Caco-2 (cell line): ENCODE measurements at places on chromosomes 5 and 9. TPM values are rescaled to one million over a fixed set of nuclear protein-coding genes. Genes with fewer than 3 reads are reported as not detected.

Gene OTULINL
- 16.3 and 18.3 TPM in 2 replicates for total RNA-seq

Gene DIRAS2
- total RNA-seq: 0.09 and 0.16 TPM in 2 replicates

Gene FGD3
- total RNA-seq: 25.7 and 26.6 TPM in 2 replicates

Gene ADGRD2
- total RNA-seq: not detected in 2 replicates

Gene PCDHGA12
- total RNA-seq: 0.52 and 1.0 TPM in 2 replicates

Gene PTGES
- total RNA-seq: 4.0 and 5.6 TPM in 2 replicates

Gene FRMD3
- 0.12 TPM in 1 of 2 replicates, not detected in the other for total RNA-seq

Gene DMRT3
- total RNA-seq: not detected in 2 replicates

Gene CORO2A
- 18.9 and 20.0 TPM in 2 replicates for total RNA-seq

Gene GDNF
- not detected in 2 replicates for total RNA-seq

DNA sequence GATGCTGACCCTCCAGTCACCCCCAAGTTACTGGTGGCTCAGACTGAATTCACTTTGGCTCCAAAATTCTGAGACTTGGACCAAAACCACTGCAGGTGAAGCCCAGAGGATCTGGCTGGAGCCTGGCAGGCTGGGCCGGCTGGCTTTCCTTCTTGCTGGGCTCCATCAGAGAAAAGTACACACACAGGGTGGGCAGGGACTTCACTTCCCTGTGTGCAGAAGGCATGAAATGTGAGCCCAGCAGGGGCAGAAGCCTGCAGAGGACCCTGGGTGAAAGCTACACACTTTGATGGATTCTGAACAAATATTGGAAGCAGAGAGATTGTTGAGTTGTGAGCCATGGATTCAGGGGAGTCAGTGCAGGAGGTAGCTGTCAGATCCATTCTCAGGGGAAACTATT is 18.4 kb downstream of the NR4A3 start:
- DNase-seq: no peak

GRCh38 chr5:1132570-1132969 is 20.7 kb upstream of the SLC12A7 start:
- no peak for DNase-seq

DNA sequence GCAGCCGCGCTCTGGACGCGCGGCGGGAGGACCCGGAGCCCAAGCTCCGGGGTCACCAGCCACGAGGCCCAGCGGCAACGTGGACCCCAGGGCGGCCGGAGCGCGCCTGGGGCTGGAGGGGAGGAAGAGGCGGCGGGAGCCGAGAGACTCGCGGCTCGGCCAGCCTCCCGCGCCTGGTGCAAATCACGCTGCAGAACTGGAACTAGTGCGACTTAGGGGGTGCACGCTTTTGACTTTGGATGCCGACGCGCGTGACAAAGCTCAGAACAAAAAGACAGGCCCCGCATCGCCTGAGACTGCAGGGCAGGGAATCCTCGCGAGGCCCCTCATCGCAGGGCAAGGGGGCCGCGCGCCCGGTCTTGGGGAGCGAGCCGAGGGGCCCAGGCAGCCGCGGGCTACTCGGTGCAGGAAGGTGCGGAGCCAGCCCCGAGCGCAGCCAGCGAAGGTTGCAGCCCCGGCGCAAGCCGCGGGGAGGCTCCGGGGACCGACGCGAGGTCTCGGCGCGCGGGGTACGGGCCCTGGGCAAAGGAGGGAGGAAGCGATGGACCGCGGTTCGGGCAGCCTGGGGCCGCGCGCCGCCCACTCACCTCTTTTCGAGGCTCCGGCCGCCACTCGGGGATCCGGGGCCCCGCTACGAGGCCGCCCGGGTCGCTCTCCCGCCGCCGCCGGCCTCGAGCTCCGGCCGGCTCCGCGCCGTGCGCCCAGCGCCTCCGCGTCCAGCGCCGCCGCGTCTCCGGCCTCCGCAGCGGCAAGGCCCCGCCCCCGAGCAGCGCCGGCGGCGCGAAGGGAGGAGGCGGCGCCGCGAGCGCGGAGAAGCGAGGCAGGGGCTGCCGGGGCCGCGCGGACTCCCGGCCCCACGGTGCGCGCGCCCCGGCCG is at the start of gene GOLM1:
TSS of gene GOLM1 (minus strand) at position 735 of the 877 bp plus-strand sequence. CDS start 20,238 bp downstream, outside the sequence.
- peak; percentile 68 for DNase-seq

DNA sequence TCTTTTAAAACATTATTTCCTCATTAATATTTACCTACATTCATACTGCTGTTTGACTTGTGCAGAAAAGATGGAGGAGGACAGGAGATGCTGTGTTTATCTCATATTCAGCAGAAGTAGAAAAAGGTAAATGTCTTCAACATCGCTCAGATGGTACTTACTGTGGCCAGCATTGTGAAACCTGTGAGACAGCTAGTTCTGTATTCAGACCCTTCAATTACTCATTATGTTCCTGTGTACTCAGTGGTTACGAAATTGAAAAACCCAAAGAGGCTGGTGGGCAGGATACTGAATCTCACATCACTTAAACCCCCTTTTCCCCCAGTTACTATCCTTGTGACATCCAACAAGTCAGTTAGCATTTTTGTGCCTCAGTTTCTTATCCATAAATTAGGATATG is 216.0 kb downstream of the KDM4C start:
- DNase-seq: no peak

- no peak for DNase-seq
Observed at GRCh38 chr9:100417815-100418214, 9.1 kb upstream of the MSANTD3 start.

DNA sequence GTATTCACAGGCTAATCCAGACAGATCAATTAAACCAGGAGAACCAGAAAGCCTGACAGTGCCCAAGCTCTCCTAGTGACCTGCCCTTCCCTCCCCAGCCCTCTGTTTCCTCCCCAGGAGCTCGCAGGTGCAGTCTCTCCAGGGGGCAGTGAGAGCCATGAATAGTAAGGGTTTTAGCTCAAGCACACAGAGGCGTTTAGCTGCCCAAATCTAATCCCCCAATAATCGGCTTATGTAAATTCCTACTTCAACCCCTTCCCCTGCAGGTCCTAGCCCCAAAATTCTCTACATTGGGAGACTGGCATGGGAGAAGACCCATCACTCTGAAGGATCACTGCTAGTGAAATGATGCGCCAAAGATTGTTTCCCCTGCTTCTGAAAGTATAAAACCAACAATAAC is 10.5 kb upstream of the TAL2 start:
- no peak for DNase-seq

DNA sequence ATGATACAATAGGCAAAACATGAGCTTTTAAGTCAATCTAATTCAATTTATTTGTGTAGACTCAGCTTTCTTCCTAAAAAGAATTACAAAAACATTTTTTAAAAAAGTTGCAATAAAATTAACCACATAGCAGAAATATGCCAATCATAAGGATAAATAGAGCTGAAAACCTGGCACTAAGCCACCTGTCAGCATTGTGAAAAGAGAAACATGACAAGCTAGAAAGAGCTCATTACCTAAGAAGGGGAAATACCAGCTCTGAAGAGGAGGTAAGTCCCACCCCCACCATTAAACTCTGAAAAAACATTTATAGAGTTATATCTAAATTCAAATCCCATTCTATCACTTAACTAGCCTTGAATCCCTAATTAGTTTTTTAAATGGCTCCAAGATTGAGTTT is 372.9 kb downstream of the OSTF1 start:
- no peak for DNase-seq

DNA sequence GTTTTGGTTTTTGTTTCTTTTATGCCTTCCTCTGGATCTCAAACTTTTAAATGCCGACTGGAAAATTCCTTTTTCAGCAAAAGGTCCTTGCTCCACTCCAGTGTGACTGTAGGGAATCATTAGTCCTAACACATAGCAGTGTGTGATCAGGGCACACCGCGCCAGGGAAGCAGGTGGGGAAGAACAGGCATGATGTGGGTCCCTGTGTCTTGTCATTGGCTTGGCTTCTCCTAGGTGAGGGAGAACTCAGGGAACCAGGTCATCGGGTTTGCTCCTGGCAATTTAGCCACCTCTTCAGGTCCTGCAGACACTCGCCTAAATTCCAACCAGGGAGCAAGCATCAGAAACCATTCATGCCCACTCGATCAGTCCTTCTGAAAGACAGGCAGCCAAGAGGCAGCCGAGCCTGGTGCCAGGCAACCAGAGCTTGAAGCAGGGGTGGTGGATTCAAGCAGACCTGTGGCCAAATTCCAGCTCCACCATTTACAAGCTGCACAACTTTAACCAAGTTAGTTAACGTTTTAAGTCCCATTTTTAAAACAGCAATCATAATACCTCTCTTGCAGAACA is 514.2 kb downstream of the BNC2 start:
- no peak for DNase-seq

GRCh38 chr5:86631165-86631564 is 13.4 kb downstream of the COX7C start:
- no peak for DNase-seq

DNA sequence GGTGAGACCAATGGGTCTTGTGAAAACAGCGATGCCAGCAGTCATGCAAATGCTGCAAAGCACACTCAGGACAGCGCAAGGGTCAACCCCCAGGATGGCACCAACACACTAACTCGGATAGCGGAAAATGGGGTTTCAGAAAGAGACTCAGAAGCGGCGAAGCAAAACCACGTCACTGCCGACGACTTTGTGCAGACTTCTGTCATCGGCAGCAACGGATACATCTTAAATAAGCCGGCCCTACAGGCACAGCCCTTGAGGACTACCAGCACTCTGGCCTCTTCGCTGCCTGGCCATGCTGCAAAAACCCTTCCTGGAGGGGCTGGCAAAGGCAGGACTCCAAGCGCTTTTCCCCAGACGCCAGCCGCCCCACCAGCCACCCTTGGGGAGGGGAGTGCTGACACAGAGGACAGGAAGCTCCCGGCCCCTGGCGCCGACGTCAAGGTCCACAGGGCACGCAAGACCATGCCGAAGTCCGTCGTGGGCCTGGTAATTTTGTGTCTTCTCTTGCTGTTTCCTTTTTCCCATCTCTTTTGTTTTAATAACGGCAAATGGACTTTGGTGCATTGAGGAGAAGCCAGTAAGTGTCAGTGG is 98.0 kb downstream of the EHMT1 start:
- DNase-seq: no peak

GRCh38 chr5:95701074-95701473 is 18.3 kb upstream of the SPATA9 start:
- DNase-seq: no peak

DNA sequence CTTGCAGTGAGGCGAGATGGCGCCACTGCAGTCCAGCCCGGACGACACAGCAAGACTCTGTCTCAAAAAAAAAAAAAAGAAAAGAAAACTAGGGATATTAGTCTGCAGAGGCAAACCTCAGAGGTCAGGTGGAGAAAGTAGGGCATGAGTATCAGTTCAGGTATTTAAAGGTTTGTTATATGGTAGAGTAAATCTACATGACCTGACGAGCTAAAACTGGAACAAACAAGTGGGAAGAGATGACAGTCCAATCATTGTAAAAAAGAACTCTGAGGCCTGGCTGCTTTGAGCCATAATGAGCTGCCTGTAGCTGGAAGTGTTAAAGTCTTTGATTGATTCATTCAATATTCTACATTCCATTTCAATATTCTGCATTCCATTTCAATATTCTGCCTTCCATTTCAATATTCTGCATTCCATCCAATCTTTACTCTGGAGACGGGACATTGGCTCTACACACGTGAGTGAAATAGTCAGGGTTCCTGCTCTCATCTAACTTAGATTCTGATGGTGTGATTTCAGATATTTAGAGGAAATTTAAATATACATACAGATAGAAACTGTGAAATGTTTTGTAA is 28.9 kb upstream of the GRAMD2B start:
- no peak for DNase-seq

DNA sequence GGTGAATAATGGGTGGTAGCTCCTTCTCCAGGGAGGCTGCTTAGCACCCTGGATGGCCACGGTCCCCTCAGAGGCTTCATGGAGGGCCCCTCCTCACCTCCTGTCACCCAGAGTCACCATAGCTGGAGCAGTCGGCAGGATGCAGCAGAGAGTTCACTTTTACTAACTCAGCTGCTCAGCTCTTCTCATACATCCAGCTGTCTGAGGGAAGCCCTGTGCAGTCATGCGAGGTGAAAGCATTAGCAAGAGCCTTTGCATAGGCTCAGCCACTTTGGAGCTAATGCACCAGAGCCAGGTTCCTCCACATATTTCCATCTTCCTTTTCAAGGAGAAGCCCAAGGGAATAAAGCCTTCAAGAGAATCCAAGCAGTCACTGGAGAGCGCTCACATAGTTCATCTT is 499.2 kb downstream of the BNC2 start:
- DNase-seq: no peak

GRCh38 chr9:119697996-119698395 is 328.8 kb upstream of the BRINP1 start:
- DNase-seq: no peak

GRCh38 chr9:96423322-96423984 is 5.3 kb upstream of the ZNF367 start:
- DNase-seq: no peak

- DNase-seq: no peak
Observed at GRCh38 chr5:157308836-157309465, 43.0 kb downstream of the CYFIP2 start.

- DNase-seq: no peak
Observed at GRCh38 chr9:97502222-97502983, 937 bp downstream of the TMOD1 start.

- DNase-seq: no peak
Observed at GRCh38 chr5:139667730-139668063, 19.5 kb downstream of the CXXC5 start.

GRCh38 chr5:14022971-14023370 is 78.5 kb upstream of the DNAH5 start:
- DNase-seq: no peak

GRCh38 chr5:176540956-176541337 is 3.7 kb upstream of the RNF44 start:
- DNase-seq: no peak

- DNase-seq: no peak
Observed at GRCh38 chr9:132556714-132557113, 25.7 kb upstream of the BARHL1 start.

GRCh38 chr5:14267166-14267838 is 124.2 kb downstream of the TRIO start:
- DNase-seq: peak; percentile 23

GRCh38 chr5:39340506-39340905 is 23.8 kb downstream of the C9 start:
- no peak for DNase-seq

GRCh38 chr5:101716941-101717340 is 579.1 kb downstream of the SLCO4C1 start:
- peak; percentile 28 for DNase-seq

- no peak for DNase-seq
Observed at GRCh38 chr5:113425909-113426308, 8.9 kb downstream of the TSSK1B start.

DNA sequence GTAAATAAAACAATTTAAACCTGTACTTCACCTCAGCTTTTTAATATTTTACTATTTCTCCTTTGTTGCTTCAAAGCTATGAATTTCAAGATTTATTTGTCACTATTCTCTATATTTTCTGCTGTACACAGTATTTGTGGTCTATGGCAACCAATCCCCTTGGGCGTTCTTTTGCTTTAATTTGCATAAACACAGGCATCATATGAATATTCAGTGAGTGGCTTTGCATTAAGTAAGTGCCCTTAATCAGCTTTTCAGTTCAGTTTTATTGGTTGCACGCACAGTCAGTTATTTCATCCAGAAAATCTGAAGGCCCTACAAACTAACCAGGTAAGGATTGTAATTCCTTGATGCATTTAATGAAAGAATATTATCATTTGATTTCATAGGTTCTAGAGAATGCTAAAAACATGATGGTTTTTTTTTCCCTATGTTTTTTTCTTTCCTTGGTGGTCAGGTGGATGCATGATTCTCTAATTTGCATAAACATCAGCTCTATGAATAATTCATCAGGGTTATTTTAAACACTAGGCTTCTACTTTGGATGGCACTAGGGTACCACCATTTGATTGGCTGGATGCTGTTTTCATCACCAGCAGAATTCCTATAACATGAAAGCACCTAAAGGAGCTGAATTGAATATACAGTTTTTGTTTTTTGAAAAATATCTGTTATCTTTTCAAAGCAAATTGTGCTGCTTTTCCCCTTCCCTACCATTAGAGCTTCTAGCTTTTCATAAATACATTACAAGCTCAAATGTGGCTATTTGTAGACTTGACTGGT is 249.2 kb upstream of the CCNH start:
- DNase-seq: no peak
